CD4-positive, alpha-beta T cell treated with Interferon alpha-2 for 1 hour (primary cell): ENCODE measurements at places on chromosomes 3 and 15.

GRCh38 chr15:40146037-40146436 lies 14.8 kb upstream of the BUB1B start:
- no peak for DNase-seq

DNA sequence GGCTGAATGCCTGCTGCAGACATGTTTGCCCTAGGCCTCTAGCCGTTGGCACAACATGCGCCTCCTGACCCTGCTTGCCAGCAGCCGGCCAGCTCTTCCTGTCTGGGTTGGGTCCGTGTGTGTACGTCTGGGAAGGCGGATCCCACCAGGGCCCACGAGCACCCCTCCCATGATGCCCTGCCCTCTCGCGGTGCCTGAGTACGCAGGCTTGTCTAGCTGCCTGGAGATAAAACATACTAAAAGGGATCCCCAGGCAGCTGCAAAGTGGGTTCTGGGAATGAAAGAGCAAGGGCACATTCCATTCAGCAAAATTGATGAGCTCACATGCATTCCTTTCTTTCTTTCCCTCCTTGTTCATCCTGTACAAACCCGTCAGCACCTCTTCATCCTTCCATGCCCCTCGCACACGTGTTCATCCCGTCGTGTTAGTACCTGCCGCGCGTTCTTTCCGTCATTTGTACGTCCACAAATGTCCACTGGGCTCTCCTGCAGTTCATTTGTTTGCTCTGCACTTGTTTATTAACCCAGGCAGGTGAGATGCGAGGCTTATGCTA lies 74.3 kb downstream of the FBLN2 start:
- DNase-seq: no peak

DNA sequence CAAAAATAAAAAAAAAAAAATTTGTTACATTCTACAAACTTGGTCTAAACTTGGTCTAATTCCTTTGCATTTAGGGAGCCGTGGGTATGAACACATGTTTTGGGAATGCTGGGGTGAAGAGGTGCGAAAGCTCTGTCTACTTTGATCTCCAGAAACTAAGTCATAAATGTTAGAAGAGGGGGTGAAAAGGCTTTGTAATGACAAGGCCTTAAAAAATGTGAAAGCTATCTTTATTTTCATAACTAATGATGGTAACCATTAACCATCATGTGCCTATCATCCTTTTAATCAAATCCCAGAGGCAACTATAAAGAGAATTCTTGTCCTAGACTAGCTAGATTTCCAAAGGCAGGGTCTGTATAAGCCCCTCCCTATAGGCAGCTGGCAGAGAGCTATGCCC lies 60.9 kb downstream of the PRICKLE2 start:
- DNase-seq: no peak

DNA sequence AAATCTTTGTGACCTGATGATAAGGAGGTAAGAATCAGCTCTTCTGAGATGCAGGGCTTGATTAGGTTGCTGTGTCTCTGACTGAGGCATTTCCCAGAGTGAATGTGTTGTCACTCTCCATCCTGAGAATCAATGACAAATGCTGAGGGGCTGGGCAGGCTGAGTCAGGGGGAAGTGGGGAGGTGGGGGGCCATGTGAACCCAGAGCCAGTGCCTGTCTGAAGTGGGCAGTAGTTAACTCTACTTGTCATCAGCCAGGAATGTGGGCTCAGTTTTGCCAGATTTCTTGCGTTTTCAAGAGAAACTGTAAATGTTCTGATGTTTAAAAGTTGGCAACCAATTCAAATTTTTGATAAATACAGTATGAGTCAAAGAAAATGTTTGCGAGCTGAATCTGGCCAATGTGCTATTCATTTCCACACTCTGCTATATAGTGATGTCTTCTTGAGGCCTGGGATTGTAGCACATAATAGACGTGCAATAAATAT lies 3.1 kb upstream of the BNC1 start:
- DNase-seq: no peak

DNA sequence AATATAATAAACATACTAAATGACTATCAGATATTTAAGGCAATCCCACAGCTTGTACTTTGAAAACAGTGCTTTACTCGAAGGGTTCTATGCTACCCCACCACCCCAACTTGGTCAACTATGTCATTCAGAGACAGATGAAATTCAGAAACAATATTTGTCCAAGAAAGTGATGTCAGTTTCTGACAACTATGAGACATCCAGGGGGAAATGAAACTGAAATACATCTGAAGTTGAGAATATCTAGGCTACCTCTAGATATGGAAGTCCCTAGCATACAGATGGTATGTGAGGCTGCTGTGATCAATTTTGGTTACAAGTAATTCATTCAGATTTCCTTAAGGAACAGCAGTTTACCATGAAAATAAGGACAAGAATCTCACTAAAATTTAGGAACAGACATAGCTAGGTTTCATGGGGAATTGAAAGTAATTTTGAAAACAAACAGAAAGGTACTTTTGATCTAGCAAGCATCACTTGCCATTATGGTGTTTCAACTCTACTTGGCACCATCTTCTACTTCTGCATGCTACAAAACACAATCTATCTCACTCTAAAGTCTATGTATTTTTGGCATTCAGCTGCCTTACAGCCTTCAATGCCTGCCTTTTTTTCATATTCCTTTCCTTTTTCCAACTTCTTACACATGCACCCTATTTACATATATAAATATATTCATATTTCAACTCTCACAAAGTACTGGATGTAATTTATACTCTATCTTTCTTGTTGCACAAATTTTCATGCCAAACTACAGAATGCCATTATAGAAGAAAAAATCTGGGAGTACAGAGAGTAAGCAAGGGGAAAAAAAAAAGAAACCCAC lies 21.7 kb downstream of the ATG3 start:
- DNase-seq: no peak

GRCh38 chr3:43411429-43411828 lies 125.1 kb downstream of the SNRK start:
- DNase-seq: no peak
